ENCODE measurements at places on chromosomes 2 and 18.

DNA sequence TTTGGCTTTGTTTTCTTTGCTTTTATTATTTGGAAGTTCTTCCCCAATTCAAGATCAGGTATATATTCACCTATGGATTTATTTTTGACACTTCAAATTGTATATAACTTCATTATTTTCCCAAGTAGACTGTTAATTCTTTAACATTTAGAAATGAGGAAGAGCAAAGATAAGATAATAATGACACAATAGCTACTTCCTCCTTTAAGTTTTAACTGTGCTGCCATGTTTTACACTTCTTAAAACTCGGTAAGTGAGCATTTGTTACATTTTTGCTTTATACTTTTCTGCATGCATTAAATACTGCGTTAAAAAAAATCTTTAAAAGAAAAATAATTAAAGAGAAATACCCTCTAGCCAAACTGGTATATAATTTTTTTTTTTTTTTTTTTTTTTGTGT is 32.5 kb downstream of the SLC66A3 start:
- DNase-seq = no peak

GRCh38 chr2:200223205-200223784 is 83.2 kb upstream of the SPATS2L start:
- DNase-seq = no peak

DNA sequence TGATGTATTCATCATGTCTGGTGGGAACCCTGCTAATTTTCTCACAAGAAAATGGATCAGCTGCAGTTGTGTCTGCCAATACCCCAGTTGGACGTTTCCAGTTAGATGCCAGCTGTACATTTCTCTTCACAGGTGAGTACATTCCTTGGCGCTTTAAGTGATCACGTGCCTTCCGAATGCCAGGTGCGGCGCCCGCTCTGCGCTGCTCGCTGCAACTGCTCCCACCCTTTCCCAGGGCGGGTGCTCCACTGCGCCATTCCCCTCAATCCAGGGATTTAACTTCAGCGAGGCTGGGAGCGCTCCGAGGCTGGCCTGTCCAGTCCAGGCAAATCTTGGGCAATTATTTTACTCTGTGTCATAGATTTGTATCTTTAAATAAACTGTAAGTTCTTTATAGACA is 225.0 kb upstream of the RAB6C start:
- DNase-seq = no peak

GRCh38 chr2:237660381-237660900 is 33.1 kb downstream of the LRRFIP1 start:
- DNase-seq = no peak

- DNase-seq = no peak
Measured at GRCh38 chr2:134154246-134154645, 99.6 kb upstream of the MGAT5 start.

- no peak for DNase-seq
Measured at GRCh38 chr2:80199504-80199903, 105.0 kb downstream of the LRRTM1 start.
